ENCODE measurements at places on chromosomes 3 and 15.

- DNase-seq: no peak
These were observed 112.3 kb downstream of the RORA start for GRCh38 chr15:61116825-61117224.

GRCh38 chr3:86416334-86416733 is 574.6 kb downstream of the VGLL3 start:
- DNase-seq: no peak

DNA sequence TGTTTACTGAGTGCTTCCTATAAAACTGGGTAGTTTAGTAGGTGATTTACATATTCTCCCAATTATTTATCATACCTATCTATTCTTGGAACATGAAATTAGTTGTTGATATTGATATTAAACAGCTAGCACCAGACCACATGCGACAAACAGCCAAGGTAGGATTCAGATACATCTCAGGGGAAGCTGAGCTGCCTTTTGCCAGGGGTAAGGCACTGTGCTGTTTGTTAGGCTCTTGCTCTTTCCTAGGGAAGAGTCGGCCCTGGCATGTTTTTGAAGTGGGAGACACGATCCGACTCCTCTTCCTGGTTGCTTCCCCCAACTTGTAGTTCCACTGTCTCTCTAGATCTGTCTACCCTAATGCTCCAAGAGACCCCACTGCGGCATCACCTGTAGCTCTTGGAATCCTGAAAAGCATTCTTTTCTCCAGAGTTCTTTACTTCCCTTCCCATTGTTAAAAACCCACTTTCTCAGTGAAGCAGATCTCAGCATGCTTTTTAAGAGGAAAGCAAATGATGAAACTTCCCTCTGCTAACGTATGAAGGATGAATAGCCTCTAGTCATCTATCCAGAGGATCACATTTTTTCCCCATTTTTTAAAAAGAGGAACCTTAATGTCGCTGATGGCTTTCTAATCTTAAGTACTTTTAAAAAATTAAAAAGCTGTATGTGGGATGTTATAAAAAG is 138.4 kb downstream of the GHSR start:
- no peak for DNase-seq

DNA sequence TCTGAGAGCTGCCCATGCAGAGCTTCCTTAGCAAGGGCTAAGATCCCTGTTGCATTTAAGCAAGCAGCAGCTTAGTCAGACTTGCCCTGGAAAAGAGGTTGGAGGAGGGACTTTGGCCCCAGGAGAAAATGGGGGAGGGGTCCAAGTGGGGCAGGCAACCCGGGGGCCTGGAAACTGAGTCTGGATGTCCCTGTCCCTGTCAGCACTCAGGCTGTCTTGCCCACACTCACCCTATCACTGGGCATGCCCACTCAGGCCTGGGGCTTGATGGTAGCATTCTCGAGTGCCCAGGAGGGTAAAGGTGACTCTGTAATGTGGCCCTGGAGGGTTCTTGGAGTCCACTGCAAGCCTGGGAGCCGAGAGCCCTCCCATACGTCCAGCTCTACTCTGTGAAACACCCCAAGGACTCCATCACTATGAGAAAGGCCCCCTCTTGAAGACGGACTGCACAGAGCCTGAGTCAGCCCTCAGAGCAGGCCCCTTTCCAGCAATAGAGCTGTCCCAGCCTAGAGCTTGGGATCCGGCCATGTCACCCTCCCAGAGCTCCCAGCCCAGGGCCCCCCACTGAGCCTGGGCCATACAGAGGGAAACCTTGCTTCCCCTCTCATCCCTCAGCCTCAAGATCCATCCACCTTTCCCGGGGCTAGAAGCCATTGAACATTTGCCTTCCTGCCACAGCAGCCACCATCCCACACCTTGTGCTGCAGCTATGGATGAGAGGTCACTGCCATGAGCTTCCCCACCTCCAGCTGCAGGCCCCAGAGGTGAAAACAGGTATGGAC is 13.4 kb downstream of the MYL3 start:
- no peak for DNase-seq

DNA sequence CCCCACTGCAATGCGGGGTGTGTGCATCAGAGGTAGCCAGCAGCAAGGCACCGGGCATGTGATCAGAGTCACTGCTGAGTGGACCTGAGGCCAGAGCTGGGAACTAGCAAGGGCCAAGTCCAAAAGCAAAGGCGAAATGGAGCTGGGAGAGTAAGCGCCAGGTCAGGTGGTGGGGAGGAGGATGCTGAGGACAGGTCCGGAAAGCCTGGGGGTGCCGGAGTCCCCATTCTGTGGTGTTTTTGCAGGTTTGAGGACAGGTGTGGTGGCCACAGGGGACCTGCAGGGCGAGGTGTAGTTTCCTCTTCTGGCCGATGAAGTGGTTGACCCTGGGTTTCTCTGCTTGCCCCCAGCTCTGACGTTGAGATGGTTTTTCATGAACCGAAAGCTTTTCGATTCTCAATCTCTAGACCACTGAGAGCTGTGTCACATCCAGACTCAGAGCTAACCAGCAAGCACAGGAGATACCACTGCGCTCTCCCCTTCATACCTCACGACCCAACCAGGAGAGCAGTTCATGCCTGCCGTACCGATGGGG is 35.0 kb upstream of the HES1 start:
- DNase-seq: no peak

GRCh38 chr3:126347543-126348161 is 9.6 kb downstream of the KLF15 start:
- DNase-seq: no peak
